Activated effector memory CD4-positive, alpha-beta T cell treated with Interleukin-2 at 50 U/mL for 16 hours (primary cell): ENCODE measurements at places on chromosomes 16 and 17.

GRCh38 chr17:65103896-65104295 is 33.3 kb upstream of the RGS9 start:
- DNase-seq, result no peak

- no peak for DNase-seq
Observed at GRCh38 chr17:50922721-50923405, 56.7 kb upstream of the TOB1 start.

DNA sequence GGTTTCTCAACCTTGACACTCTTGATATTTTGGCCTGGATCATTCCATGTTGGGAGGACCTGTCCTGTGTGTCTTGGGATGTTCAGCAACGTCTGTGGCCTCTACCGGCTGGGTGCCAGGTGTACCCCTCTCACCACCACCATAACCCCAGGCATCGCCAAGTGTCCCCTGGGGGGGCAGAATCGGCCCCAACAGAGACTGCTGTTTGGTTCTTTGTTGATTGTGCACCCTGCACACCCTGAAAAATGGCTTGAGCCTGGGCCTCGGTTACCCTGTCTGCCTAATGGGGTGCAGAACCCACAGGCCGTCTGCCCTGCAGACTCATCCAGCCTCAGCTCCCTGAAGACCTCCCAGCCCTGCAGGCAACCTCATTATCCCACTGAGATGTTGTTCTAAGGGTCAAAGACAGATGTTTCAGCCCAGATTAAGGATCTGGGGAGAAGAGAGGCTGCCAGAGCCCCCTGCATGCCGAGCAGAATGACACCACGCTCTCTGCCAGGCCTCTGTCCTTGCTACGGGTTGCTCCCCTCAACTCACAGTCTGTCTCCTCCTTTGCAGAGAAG is 9.2 kb downstream of the CACNG1 start:
- DNase-seq, result no peak

GRCh38 chr16:51834133-51834532 is 683.1 kb upstream of the SALL1 start:
- DNase-seq, result no peak

DNA sequence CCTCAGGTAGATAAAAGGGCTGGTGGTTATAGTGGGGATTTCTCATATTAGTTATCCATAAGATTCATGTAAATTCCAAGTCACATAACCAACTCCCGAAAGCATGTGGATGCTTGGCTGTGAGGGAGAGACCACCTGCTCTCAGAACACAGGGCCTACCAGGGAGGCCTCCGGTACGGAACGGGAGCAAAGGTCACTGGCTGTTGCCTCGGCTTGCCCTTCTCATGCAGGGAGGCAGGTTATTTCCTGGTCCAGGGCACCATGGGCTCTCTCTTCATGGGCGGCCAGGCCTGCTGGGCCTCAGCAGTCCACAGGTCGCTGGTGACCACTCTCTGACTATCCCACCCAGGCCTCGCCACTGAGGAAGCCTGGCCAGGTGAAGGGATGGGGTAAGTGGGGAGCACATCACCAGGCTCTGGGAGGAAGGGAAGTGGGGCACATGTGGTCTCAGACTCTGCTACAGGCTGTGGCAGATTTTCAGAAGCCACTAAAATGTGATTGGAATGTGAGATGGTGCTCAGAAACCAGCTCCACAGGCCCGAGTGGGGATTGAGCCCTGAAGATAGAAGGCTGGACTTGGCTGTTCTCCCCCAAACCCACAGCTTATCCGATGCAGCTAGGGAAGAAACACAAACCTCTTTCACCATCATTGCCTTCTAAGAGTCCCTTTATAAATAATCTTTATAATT is 45.4 kb downstream of the HNF1B start:
- no peak for DNase-seq

DNA sequence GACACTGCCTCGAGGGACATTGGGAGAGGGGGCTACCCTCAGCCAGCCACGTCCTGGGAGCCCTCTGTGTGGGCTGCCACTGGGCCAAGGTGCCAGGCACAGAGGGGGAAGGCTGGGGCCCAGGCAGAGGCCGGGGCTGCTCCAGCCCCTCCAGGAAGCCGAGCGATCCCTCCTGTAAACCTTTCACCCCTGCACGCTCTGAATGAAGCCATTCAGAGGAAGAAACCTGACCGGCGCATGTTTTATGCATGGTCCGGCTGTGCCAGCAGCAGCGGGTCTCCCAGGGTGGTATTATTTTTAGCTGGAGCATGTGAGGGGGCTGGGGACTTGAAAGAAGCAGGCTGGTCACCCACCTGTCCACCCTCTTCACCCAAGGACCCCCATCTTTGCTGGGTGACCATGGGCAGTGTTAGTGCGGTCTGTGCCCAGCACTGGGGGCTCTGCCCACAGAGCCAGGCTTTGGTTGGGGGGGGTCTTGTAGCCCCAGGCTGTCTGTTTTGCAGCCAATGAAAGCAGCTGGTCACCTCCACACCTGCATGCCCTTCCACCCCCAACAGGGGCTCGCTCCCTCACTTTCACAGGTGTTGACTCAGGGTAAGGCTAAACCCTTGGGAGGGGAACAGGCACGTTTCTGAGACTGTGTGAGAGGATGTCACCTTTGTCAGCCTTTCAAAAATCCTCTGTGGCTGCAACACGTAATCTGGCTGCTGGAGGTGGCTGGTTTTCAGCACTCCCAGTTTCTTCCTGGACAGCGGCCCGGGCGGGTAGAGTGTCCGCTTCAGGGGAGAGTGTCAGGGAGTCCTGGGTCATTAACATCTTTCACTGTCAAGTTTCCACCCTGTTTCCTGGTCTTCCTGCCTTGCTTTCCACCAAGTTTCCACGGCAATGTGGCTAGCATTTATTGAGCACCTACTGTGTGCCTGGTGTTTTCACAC is 77.1 kb upstream of the BRD7 start:
- DNase-seq, result no peak

GRCh38 chr16:88943741-88944140 is 33.3 kb downstream of the CBFA2T3 start:
- DNase-seq, result no peak

DNA sequence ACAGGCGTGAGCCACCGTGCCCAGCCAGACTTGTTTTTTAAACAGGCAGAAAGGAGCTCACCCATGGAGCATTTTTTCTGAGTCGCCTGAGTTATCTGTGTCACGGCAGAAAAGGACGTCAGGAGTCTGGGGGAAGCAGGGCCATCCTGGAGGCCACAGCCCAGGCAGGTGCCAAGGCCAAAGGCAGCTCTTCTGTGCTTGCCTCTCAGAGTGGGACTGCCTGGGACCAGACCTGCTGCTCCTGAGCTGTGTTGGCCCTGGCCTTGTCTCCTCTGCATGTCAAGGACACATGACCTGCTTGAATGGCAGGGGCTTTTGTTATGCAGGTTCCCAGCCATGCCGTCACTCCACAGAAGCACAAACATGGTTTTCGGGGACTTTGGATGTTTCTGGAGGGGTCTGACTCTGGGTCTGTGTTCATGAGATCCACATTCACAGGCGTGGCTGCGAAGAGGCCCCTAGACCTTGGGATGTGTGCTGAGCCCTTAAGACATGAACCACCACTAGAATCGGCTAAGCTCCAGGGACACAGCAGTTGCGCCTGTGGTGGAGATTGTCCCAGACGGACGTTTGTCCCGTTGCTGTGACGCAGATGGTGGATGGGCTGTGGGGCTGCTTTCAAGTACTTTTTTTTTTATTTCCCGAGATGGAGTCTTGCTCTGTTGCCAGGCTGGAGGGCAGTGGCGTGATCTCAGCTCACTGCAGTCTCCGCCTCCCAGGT is 33.8 kb downstream of the FOXK2 start:
- no peak for DNase-seq

- DNase-seq, result no peak
Observed at GRCh38 chr16:20920091-20920490, 19.5 kb downstream of the LYRM1 start.

GRCh38 chr16:10883004-10883403 is 6.0 kb downstream of the CIITA start:
- no peak for DNase-seq

DNA sequence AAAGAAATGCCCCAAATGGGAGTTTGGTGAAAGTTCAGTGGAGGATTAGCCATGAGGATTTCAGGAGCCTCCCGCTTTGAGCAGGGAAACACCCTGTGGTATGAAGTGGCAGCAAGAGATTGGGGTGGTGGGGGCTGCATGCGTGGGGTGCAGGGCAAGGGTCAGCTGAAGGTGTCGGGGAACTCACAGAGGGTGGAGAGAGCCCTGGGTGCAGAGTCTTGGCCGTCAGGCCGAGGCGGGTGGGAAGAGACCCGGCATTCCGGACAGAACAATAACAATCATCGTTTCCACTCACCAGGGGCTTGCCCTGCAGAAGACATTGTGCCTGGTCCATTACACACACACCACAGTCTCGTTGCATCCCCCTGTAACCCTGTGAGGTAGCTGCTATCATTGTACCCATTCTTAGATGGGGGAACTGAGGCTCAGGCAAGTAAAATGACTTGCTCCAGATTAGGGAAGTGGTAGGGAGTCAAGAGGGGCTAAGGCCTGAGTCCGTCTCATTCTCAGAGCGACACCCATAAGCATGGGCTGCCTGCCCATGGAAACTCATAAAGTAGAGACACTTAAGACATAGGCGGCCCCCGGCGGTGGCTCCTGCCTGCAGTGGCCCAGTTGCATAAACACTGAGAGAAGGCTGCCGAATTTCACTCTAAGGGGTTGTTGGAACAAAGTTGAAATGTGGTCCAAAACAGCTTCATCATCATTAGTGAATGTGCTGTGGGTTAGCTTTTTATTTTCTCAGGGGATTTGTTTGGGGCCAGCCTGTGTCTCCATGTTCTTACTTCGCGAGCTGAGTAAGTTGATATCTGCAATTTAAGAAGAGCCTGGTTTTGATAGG is 93.3 kb downstream of the CMIP start:
- DNase-seq, result no peak

- DNase-seq, result no peak
Observed at GRCh38 chr17:80106751-80107150, 5.4 kb downstream of the GAA start.

DNA sequence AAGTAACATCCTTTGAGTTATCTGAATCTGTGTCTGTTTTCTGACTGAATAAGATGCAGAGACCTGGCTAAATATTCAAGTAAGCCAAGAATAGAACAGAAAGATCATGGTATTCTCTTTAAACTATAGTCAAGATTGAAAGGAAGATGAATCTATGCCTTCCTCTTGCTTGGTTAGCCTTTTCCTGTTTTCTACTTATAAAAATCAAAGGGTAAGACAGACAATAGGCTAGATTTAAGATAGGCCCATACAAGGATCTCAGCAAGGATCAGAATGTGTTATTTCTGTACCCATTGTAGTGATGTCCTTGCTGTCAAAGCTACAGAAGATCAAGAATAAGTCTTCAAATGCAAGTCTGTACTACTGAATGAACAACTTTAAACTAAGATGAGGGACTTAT is 7.0 kb upstream of the CDR2 start:
- no peak for DNase-seq

- DNase-seq, result no peak
Observed at GRCh38 chr17:49100601-49101000, 32.0 kb upstream of the B4GALNT2 start.

GRCh38 chr16:9279291-9280068 is 188.0 kb downstream of the HAPSTR1 start:
- DNase-seq, result no peak

- DNase-seq, result no peak
Observed at GRCh38 chr16:48687421-48688038, 77.5 kb upstream of the N4BP1 start.

GRCh38 chr17:50905460-50905803 is 39.3 kb upstream of the TOB1 start:
- no peak for DNase-seq

- no peak for DNase-seq
Observed at GRCh38 chr17:81719410-81720266, 7.6 kb downstream of the SLC25A10 start.

GRCh38 chr16:11655655-11656054 is 12.6 kb upstream of the SNN start:
- DNase-seq, result no peak
